ENCODE measurements at places on chromosomes 7 and 10.

DNA sequence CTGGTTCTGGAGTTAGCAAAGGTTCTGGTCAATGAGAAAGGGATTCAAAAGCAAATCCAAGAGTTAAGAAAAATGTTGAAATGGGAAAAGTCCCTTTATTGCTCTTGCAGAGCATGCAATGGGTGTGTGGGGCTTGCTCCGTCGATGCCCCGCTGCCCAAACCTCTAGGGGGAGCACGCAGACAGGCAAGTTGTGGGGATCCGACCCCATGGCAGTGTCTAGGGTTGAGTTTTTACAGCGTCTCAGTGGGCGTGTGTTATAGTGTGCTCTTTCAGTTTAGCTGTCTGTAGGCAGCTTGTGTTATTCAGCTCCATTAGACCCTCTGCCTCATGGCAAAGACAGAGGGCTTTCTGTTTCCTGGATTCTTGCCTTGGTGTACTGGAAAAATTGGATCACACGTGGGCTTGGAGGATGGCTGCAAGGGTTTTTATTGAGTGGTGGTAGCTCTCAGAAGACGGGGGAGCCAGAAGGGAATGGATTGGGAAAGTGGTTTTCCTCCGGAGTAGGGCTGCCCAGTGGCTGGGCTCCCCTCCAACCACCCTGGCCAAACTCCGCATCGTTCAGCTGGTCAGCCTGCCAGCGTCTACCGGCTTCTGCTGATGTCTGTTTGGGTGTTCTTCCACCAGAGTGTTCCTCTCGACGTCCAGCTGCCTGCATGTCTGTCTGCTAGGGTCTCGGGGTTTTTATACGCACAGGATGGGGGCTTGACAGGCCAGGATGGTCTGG is 102.3 kb upstream of the PLXDC2 start:
- DNase-seq, result no peak

- no peak for DNase-seq
These were observed 58.4 kb downstream of the C10orf143 start for GRCh38 chr10:130052193-130052592.

GRCh38 chr7:28718545-28718944 is 239.6 kb downstream of the TRIL start:
- DNase-seq, result no peak

DNA sequence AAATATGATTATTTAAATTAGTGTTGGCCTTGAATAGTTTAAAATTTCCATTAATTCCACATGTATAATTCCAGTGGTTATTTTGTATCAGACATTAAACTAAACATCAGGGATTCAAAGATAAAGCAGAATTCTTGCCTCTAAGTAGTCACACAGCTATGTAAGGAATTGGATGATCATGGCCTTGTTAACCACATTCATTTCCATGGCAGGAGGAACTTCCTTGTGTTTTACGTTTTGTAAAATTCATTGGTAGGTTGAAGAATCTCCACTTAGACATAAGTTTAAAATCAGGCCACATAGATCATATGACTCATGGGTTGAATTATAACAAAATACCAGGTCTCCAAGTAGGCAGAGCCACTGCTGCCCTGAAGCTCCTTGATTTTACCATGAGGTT is 289.7 kb downstream of the PLXDC2 start:
- no peak for DNase-seq

DNA sequence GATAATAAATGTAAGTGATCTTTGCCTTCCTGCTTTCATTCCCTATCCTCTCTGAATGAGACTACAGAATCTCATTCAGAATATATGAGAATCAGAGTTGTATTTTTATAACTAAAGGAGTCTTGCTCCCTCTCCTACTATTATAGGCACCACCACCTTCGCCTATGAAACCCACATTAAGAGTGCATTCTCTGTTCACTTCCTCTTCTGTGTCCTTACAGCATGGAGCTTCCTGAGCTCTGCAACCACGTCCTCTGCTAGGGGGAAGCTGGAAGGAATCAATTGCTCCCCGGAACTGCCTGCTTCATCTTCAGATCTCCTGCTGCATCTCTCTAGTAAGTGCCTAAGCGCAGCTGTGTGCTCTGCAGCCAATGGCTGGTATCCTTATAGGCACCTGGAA is 820.7 kb downstream of the GRID1 start:
- no peak for DNase-seq

DNA sequence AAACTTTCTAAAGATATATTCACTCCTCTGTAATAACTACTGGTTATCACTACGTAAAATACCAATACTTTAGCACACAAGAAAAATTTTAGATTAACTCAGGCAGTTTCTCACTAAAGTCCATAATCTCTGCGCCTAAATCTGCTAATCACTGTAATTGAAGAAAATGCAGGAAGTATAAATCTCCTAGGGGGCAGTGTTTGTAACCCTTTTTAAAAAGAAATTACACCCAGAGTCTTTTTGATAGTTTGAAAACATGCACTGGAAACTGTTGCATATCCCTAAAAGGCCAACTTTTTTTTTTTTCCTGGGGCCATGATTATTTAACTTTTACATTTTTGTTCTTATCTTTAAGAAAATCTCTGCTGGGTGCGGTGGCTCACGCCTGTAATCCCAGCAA is 209.6 kb downstream of the KIAA1217 start:
- no peak for DNase-seq

- no peak for DNase-seq
These were observed 41.2 kb upstream of the SVIL start for GRCh38 chr10:29675984-29676383.

- DNase-seq, result no peak
These were observed 727 bp downstream of the ATRNL1 start for GRCh38 chr10:115093776-115094408.

- DNase-seq, result no peak
These were observed 743 bp downstream of the OR2A5 start for GRCh38 chr7:144049491-144049890.
